ENCODE measurements at places on chromosomes 1 and 21. TPM values are rescaled to one million over a fixed set of nuclear protein-coding genes. Genes with fewer than 3 reads are reported as not detected.

DNA sequence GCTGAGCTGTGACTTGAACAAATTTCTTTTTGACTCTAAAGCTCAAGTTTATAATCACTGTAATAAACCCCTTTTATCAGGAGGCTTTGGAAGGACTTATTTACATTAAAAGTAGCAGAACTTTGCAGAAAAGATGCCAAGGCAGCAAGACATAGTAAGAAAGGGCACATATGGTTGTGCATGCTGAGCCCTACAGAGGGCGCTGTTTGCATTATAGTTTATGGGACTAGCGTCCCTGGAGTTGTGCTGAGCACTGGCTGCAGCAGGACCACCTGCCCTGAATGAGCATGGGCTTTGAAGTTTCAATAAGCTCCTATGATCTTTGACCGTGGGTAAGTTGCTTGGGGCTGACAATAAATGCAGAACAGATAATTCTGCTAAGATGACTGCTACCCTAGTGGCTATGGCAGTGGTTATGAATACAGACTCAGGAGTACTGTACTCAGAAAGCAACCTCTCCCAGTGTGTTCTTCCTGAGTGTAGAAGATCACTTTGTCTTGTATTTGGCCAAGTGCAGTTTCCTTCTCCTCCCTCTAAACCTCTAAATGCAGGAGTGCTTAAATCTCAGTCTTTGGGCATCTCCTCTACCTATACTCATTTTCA is 45.4 kb upstream of the USP1 start:
- DNase-seq: no peak

PROX1 gene
- total RNA-seq: 4.1 TPM

NPHS2 gene
- total RNA-seq: not detected

- DNase-seq: no peak
Observed at GRCh38 chr1:15401391-15402055, 8.2 kb upstream of the EFHD2 start.

GRCh38 chr1:42372796-42373195 is 7.8 kb upstream of the RIMKLA start:
- no peak for DNase-seq

VSIG8 gene
- total RNA-seq: not detected

DNA sequence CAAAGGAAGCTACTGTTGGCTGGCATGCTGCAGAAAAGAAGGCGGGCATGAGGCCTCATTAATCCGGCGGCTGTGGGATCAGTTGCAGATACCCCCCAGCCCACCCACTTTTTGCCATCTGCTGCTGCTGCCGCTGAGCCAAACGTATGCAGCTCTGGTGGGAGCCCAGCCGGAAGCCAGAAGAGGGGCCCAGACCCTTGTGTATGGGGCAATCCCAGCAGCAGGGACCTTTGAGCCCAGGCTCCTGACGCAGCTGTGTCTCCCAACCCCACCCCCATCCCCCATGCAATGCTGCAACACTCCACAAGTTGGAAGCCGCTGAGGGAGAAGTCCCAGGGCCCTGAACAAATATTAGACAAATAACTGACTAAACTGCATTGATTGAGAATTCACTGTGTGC is 106.0 kb downstream of the ELAVL4 start:
- no peak for DNase-seq

AIM2 gene
- 0.74 TPM for total RNA-seq

CR1 gene
- total RNA-seq: 31.2 TPM
